ENCODE measurements at places on chromosomes 1 and 21.
A peak's percentile ranks its signal among the peaks of the same experiment; 100 is the strongest.

- no peak for DNase-seq
Measured at GRCh38 chr1:72051538-72051937, 230.8 kb downstream of the NEGR1 start.

DNA sequence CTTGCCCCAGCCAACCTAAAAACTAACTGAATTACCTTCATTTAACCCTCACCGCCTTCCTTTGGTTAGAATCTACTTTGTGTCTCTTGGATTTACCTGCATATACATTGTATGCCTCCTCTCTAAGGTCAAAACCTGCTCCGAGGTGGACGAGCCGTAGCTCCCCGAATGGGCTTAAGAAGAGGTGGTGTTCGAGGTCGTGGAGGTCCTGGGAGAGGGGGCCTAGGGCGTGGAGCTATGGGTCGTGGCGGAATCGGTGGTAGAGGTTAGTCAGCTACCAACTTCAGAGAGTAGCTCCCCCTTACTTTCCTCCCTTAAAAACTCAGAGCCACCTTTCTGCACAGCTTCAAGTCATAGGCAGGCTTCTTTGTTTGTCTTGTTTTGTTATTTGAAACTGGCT, 9.2 kb downstream of the CHTOP start:
- no peak for DNase-seq

- no peak for DNase-seq
Measured at GRCh38 chr1:66624412-66625060, 90.6 kb downstream of the SGIP1 start.

- DNase-seq: peak; percentile 62
Measured at GRCh38 chr1:222095606-222096475, 354.0 kb upstream of the DUSP10 start.

DNA sequence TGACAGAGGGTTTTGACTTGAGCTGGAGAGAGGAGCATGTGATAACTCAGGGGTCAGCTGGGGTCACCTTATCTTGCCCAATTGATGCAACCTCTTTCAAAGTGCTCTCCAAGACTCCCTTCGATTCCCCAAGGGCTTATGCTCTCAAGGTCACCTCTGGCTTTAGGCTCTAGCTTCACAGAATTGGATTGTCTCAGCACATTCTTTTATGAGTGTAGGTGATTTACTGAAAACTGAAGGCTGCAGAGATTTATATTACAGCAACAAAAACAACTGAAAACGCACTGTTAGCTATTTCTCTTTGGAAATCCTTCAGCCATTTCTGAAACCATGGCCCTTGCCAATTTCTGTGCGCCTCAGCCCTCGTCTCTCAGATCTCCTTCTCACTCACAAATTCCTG, 34.5 kb upstream of the MAP1LC3C start:
- no peak for DNase-seq

- no peak for DNase-seq
Measured at GRCh38 chr1:161928056-161928455, 95.6 kb downstream of the OLFML2B start.

DNA sequence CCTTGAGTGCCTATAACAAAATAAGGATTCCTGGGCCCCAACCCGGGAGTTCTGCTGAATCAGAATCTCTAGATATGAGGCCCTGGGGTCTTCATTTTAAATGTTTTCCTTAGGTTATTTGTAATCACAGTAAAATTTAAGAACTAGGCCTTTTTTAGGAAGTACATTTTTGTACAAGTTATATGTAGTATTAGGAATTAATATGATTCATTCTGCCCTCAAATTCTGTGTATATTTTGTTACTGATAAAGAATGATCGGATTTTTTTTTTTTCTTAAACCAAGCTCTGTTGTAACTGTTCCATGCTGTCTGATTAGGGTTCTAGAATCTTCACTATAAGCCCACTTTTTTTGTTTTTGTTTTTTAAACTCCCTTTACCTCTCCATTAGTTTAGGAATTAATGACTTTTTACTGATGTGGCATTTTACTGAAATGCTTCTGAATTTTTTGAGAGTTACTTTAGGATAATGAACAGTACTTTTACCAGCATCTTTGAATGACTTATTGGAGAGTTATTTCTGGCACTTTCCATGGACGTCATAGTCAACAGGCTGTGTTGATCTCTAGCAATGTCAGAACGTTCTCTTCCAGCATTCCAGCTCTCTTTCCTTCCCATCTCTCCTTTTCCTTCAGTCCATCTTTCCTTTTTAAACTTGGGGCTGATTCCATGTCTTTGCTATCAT, 48.3 kb downstream of the CLIC4 start:
- DNase-seq: no peak

DNA sequence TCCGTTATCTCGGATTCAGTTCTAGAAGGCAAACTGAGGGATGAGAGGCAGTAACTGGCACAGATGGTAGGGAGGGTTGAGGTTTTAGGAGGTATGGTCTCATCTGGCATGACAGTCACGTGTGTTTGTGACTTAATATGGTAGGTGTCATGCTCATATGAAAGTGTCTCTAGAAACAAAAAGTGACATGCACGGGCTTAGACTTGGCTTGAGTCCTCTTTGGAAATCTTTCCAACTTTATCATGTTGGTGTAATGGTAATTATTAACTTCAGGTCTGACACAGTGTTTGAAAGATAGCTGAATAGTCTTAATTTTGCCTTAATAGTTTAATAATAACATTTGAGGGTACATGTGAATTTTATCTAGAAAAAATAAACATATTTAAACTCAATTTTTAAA, 218.1 kb downstream of the FMN2 start:
- DNase-seq: no peak

- DNase-seq: no peak
Measured at GRCh38 chr1:46512792-46513190, 23.2 kb downstream of the DMBX1 start.

- DNase-seq: no peak
Measured at GRCh38 chr1:64981601-64982533, 15.5 kb upstream of the JAK1 start.

DNA sequence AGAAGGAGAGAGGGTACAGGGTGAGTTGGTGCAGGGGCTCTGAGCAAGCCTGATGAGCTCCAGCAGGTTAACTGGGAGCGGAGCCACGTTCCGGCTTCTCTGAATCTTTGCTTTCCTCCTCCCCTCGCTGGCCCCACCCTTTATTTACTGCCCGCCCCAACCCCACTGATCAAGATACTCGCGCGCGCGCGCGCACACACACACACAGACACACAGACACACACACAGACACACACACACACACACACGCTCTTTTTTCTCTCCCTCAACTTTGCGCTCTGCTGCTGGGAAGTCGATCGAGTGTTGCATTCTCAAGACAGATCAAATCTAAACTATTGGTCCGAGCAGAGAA, at the start of gene GRIK1:
Gene GRIK1 (minus strand): TSS at position 73 of the 352 bp plus-strand sequence.
- DNase-seq: no peak

DNA sequence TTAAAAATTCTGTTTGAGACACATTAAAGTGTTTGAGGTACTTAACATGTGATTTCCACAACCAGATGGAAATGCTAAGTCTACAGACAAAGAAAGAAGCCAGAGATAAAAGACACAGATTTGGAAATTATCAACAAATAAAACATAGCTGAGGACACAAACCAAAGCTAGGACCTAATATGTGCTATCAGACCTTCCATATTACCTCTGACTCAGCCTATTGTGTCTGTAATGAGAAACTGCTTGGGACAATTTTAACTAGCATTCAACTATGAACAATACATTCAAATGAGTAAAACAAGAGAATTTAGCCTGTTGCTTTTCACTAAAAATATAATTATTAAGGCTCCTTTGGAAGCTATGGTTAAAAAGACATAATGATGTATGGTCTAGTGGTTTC, 54.6 kb downstream of the WNT2B start:
- no peak for DNase-seq

DNA sequence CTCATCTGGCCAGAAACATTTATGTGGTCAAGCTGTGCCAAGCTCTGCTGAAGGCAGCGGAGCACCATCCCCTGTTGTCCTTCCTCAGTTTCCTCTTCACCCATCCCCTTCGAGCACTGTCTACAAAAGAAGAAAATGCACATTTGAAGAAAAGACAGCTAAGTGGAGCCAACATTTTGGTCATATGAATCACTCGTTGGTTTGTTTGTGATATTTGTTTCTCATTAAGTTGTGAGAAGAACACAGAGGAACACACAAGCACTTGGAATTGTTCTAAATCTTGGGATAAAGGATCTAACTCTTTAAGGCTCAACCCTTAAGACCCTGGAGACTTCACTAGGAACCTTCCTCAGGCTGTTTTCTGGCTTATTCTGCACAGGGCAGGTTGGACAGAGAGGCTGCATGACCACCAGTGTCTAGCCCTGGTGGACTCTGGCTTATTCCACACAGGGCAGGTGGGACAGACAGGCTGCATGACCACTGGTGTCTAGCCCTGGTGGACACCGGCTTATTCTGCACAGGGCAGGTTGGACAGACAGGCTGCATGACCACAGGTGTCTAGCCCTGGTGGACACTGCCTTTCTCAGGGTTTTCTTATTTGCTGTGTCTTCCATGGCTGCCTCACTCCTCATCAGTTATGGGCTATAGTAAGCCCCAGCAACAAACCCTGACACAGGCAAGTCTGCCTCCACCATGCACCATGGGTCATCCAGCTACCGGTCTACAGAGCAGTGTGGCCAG, 35.3 kb upstream of the COL6A2 start:
- no peak for DNase-seq

DNA sequence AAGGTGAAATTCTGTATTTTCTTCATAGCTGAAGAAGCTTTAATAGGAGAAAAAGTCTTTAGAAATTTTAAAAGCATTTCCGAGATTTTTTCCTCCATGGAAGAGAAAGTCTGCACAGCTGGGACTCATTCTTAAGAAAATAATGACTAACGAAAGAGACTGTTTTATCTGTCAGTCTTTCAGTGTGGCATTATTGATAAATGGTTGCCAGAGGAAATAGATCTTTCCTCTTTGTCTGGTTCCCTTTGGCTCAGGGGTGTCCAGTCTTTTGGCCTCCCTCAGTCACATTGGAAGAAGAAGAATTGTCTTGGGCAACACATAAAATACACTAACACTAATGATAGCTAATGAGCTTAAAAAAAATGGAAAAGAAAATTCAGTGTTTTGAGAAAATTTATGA, 49.9 kb downstream of the KDM1A start:
- DNase-seq: no peak

GRCh38 chr1:186897008-186897407, 68.3 kb downstream of the PLA2G4A start:
- no peak for DNase-seq
